Dermis microvascular lymphatic vessel endothelial cell (primary cell): ENCODE measurements at places on chromosomes 2 and 18.

- DNase-seq, result no peak
Observed at GRCh38 chr2:231197706-231198290, 633 bp upstream of the ARMC9 start.

DNA sequence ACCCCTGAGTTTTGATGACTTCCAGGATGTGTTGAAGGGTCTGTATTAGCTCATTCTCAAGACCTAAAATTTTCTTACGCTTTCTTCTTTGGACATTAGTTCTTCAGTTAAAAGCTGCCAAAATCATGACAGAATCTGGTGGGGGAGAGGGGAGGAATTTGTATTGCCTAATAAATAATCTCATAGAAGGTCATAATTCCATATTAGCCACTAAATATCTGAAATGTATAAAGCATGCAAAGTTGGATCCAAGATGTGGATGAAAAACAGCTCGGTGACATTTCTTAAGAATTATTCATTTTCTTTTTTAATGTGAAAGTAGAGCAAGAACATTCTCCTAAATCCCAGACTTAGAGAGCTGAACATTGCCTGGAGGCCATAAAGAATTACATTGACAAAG lies 120.1 kb downstream of the MMADHC start:
- DNase-seq, result no peak

- no peak for DNase-seq
Observed at GRCh38 chr2:128411431-128411830, 92.8 kb upstream of the HS6ST1 start.

DNA sequence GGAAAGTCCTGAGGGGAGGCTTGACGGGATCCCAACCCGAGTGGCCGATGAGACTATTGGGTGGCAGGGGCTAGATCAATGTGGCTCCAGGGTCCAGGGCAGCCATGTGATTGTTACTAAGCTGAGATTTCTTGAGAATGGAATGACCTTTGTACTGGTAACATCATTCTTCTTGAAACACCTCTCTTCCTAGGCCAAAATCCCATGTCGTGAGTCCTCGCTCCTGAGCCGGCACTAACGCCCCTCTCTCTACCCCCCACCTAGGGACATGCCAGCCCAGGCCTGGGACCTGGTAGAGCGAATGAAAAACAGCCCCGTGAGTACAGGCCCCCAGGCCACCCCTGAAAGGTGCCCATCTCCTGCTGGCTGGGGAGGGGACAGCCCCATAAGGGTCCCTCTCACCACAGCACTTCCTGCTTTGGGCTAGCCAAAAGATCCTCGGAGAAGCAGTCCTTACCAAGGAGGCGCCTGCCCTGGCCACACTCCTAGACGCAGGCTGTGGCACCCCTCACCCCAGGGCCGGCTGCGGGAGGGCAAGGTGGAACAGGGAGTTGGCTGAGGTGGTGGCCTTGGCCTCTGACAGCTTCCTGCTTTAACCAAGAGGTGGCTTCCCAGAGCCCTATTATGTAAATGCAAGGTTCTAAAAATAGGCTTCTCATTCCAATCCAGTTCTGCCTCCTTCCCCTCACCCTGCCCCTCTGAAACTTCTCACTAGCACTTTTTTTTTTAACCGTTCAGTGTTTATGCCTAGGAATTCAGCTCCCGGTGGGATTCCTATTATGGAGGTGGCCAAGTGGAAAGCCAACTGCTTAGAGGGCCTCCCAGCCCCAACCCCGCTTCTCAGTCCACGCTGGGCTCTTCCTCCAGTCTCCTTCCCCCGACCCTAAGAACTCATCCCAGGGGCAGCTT lies 126.6 kb upstream of the PPP1CB start:
- DNase-seq, result no peak

- no peak for DNase-seq
Observed at GRCh38 chr2:121103960-121104359, 181.0 kb downstream of the TFCP2L1 start.

GRCh38 chr2:86319700-86320580 lies 17.5 kb downstream of the REEP1 start:
- no peak for DNase-seq

DNA sequence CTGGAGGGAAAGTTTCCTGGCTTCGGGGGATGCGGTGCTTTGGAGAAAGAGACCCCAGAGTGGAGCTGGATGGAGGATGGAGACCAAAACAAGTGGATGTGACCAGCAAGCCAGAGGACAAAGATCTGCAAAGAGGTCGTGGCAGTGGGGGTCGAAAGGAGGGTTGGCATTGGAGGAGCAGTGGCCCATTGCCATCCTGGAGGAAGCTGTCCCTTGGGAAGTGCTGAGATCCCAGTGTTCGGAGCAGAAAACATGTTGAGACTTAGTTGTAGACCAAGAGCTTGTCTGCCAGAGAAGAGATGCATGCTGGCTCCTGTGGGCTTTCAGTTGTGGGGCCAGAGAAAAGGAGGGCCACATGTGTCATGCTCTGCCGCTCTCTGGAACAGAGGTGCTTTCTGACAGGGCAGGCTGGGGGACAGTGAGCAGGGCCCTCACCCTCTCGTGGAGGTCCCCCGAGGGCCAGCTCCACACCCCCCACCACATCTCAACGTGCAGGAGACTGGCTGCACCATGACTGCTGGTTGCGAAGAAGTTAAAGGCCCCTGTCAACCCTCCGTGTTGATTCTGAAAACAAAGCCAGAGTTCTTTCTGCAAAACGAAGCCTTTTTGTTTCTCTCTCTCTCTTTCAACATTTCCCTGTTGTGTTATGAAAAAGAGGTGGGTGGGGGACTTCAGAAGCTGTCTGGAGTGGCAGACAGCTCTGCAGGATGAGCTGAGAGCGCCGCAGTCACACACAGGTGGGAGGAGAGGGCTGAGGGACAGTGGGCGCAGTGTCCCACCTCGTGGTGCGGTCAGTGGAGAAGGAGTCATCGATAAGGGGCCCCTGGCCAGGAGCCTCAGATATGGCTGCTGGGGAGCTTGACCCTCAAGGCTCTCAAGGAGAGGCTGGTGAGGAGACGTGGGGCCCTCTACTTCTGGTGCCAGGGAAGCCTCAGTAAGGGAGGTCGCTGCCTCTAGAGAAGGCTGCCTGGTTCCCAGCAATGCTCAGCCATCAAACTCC lies 77.6 kb upstream of the BCL2L11 start:
- DNase-seq, result no peak

GRCh38 chr18:11850821-11851145 lies 430 bp upstream of the CHMP1B start:
- peak; percentile 80 for DNase-seq

DNA sequence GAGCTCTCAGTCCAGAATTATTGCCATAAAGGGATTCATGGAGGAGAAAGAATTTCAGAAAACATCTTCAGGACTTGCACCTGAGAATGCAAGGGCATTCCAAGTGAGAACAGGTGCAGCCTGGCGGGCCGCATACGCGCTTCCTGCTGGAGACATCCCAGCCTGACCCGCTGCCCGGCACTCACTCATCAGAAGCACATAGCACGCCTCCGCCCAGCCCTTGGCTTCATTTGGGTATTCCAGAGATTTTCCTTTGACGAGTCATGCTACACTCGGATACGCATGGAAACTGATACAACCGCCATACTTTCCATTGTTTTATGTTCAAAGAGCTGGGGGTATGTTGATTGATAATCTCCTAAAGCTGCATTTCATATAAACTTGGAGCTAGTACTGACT lies 228.0 kb upstream of the ID2 start:
- DNase-seq, result no peak

GRCh38 chr2:196407675-196408264 lies 231.7 kb upstream of the CCDC150 start:
- DNase-seq, result no peak

GRCh38 chr2:175187378-175187777 lies 5.9 kb upstream of the ATP5MC3 start:
- no peak for DNase-seq

DNA sequence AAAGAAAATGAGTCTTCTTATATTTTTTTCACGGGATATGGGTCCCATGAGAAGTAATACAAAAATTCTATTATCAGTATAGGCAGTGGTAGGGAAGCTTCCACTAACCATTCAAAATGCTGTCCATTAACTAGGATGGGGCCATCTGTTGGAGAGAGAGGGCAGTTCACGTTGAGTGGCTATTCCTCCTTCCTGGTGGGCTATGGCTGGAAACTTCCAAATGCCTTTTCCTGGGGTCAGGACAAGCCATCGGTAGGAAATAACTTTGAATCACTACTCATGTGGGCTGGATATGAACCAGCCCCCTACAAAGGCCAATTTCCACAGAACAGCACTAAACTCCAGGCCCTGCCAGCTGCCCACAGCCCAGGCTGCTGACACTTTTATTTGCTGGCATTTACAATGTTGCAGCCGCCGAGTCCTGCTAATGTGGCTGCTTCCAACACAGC lies 156.1 kb upstream of the HNRNPA3 start:
- no peak for DNase-seq

- no peak for DNase-seq
Observed at GRCh38 chr2:103293067-103293741, 531.4 kb downstream of the TMEM182 start.

DNA sequence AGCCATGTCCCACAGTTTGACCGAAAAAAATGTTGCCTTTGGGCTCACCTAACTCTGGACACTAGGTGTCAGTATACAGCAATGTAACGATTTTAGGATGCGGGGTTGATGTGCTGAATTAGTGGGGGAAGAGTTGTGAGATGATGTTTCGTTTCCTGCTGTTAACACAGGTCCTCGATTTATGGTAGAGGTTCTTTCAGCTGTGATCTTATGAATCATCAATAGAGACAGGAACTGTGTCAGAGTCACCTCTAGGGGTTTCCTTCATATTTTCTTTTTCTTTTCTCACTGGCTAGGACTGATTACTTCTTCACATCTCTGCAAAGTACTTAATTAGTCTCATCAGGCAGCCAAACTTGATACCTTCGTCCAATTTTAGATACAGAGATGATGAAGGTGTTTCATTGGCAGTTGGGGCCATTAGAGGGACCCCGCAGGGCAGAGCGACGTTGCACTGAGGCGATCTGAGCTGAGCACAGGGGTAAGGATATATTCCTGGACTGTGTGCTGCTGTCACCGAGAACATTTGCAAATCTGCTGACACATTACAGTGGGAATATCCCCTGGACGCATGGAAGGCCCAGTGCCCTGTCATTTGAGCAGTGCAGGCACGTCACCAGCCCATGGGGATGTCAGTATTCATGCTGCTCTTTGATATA lies 10.2 kb upstream of the MMADHC start:
- peak; percentile 90 for DNase-seq

- DNase-seq, result no peak
Observed at GRCh38 chr2:105797298-105797819, 52.6 kb downstream of the NCK2 start.

DNA sequence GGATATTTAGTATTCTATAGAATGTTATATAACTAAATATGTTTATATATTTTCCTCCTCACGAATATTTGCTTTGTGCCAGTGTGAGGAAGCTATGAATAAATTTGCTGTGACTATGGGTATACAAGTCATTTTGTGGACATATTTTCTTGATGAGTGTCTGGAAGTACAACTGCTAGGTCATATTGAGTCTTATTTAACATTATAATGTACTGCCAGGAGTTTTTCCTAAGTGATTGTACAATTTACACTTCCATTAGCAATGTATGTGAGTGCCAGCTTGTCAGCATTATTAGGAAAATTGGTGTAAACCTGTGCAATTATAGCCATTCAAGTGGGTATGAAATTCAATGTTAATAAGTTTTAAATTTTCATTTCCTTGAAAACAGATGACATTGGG lies 1328.9 kb upstream of the TMEFF2 start:
- DNase-seq, result no peak

DNA sequence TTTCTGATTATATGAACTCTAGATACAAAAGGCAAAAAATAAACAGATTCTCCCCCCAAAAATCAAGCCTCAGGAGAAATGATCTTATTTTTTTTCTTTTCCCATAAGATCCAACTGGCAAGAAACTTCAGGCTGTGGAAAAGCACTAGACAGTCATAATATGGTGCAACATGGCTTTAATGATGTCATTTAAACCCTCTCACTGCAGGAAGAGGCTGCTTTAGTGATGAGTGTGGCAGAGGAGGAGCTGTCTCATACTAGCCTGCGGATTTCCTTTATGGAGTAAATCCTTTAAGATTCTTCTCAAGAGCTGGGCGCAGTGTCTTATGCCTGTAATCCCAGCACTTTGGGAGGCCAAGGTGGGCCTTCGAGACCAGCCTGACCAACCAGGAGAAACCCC lies 83.3 kb upstream of the CD28 start:
- peak; percentile 8 for DNase-seq

DNA sequence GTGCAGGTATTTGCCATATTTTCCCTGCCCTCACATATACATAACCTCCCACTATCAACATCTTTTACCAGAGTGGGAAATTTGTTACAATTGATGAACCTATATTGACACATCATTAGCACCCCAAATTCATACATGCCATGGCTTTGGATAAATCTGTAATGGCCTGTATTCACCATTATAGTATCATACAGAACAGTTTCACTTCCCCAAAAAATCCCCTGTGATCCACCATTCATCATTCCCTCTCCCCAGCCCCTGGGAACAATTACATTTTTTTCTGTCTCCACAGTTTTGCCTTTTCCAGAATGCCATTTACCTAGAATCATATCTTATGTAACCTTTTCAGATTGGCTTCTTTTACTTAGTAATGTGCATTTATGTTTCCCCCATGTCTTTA lies 494.5 kb downstream of the RNF144A start:
- no peak for DNase-seq

GRCh38 chr18:32174719-32175118 lies 15.1 kb upstream of the MEP1B start:
- no peak for DNase-seq

- no peak for DNase-seq
Observed at GRCh38 chr2:188969651-188970050, 4.5 kb upstream of the COL3A1 start.

DNA sequence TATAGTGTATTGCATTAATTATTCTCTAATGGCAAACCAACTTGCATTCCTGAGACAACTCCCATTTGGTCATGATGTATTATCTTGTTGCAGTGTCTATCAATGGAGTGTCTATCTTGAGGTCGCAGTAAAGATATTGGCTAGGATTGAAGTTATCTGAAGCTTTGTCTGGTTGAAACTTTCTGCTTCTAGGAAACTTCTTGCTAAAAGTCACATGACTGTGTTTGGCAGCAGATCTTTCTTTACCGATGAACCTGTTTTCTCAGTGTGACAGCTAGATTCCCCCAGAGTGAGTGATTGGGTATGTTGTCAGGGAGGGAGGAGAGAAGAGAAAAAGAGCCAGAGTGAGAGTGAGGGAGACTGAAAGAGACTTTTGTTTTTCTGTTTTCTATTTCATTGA lies 119.6 kb downstream of the QPCT start:
- DNase-seq, result no peak
